ENCODE measurements at places on chromosomes 16 and 17.

DNA sequence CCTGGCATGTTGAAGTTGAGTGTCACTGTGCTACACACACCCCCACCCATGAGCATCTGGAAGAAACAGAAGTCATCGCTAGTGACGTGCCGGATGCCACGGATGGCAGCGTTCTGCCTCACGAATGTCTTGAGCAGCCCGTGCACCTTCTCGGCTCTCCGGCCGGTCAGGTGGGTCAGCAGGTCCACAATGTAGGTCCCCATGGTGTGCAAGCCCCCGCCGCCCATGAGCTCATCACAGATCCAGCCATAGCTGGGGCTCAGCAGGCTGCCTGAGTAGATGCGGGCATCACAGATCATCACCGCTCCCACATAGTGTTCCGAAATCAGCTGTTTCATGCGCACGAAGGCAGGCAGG is 8.9 kb downstream of the C16orf86 start:
- no peak for DNase-seq

- DNase-seq, result peak; percentile 43
Observed at GRCh38 chr17:74742153-74742515, 5.1 kb downstream of the RAB37 start.

DNA sequence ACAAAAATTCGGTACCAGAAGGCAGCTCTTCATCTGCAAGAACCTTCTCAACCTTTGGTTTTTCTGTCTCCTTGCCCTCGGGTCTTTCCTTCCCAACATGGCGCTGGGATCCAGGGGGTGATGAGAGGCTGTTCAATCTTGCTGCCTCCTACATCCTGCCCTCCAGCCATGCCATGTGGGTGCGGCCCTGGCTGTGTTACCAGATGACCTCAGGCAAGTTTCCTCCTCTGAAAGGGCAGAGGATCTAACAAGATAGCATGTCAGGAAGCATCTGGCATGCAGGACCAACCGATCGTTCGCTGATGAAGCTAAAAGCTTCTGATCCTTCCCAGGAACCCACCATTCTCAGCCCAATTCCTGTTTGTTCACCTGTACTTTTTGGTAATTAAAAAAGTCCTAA is 36.8 kb upstream of the BCAR1 start:
- no peak for DNase-seq

GRCh38 chr16:19872935-19873334 is 11.7 kb downstream of the GPRC5B start:
- DNase-seq, result no peak

GRCh38 chr16:23682181-23682580 is 3.5 kb downstream of the PLK1 start:
- no peak for DNase-seq

DNA sequence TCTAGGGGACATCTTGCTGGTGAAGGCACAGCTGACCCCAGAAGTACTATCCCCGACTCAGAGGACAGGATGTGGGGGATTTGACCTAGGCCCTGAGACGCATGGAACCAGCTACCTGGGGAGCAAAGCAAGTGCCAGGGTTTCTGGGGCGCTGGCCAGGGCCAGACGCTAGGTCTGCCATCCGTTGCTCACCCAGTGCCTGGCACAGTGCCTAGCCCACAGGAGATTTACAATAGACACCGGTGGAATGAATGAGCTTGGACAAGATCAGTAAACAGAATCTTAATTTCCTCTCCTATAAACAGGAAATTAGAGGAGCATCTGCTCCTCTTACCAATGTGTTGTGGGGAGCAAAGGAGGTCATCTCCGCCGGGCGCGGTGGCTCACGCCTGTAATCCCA is 5.0 kb downstream of the RPRML start:
- DNase-seq, result no peak

- peak; percentile 57 for DNase-seq
Observed at GRCh38 chr17:72560303-72561247, 439.8 kb downstream of the SOX9 start.

- DNase-seq, result peak; percentile 38
Observed at GRCh38 chr16:11665071-11665491, 3.2 kb upstream of the SNN start.

DNA sequence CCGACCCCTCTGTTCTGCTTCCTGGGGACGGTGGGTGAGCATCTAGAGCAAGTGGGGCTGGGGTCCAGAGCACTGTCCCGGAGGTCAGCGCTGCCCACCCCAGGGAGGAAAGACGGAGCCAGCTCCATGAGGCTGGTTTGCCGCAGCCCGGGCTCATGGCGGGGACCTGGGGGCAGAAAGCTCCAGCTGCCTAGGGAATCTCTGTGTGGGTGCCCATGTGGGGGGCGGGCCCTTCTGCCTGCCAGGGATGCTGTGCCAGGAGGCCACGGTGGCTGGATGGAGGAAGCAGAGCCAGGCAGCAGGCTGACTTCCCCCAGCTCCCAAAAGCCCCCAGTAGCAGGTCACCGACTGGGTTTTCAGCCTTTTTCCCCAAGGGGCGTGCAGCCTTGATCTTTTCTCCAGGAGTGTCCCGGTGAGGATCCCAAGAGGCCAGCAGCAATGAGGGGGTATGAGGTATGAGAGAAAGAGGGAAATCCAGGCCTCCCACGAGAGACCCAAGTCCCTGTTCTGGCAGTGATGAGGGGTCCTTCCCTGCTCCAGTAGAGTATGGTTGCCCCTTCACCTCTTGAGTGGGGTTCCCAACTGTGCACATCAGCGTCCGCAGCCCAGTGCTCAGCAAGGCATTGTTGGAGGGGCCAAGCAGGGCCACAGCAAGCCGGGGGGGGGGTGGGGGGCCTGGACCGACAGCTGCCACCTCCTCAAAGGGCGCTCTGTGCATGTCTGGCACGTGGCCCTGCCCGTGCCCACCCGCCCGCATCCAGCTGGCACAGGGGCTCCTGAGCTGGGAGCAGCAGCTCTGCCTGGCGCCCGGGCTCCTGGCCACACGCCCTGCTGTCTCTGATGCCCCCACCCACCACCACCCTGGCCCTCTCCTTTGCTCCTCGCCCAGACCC is 15.6 kb upstream of the BCAR1 start:
- DNase-seq, result no peak

- DNase-seq, result peak; percentile 85
Observed at GRCh38 chr16:85615852-85616606, 2.9 kb downstream of the GSE1 start.

DNA sequence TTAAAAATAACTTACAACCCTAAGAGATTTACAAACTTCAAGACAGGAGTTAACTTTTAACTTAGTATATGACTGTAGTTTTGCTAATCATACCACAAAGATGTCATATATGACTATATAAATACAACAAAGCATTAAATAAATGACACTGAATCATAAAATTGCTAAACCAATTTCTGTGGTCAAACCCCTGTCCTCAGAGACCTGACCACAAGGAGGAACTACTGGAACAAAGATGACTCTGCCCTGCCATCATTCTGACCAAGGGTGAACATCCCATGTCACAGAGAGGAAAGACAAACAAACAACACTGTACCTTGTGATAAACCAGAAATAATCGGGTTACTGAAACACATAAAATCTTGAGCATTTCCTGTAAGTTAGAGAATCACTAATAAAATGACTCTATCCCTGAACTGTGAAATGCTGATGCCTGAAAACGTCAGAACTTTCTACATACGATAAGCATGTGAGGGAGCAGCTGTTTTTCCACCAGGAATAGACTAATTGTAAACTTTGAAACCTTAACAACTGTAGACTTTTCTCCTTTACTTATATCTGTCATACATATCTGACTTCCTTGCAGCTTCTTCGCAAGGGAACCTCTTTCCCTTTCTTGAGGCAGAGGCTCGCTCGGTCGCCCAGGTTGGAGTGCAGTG is 47.9 kb downstream of the WDR59 start:
- DNase-seq, result peak; percentile 47

DNA sequence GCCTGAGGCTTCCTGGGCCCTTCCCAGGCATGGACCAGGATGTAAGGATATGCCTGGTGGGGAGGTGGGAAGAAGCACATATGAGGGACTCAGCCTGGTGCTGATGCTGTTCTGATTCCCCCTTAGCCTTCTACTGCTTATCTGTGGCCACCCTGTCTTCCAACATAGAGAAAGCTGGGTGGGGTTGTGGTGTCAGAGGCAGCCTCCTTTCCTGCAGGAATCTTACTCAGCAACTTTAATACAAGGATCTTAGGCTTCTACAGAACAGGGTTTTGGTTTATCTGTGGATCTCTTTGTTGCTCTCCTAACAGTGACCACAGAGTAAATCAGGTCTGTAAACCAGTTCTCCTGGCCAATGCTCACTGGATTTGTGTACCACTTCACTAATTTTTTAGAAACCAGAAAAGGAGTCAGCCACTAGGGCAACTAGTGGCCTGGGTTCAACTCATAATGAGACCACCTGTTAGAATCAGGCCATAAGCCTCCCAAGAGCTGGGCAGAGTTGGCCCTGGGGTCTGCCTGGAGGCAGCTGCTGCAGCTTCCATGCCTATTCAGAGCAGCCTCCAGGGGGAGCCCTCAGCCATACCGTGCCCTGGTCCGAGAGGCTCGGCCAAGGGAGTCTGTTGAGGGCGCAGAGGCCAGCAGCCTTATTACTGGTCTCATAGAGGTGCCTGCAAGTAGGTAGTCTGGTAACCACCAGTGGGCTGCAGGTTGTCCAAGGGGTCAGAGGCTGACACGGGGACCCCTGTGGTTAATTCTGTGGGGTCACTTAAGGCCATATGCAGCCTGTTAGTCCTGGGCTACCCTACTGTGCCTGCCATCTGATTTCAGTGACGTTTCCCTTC is 7.1 kb downstream of the HAS3 start:
- peak; percentile 21 for DNase-seq

GRCh38 chr17:81400154-81400977 is 5.1 kb downstream of the BAHCC1 start:
- peak; percentile 31 for DNase-seq

GRCh38 chr16:85170590-85171003 is 58.3 kb upstream of the CIBAR2 start:
- no peak for DNase-seq

- DNase-seq, result no peak
Observed at GRCh38 chr17:12646761-12647422, 18.8 kb upstream of the MYOCD start.

DNA sequence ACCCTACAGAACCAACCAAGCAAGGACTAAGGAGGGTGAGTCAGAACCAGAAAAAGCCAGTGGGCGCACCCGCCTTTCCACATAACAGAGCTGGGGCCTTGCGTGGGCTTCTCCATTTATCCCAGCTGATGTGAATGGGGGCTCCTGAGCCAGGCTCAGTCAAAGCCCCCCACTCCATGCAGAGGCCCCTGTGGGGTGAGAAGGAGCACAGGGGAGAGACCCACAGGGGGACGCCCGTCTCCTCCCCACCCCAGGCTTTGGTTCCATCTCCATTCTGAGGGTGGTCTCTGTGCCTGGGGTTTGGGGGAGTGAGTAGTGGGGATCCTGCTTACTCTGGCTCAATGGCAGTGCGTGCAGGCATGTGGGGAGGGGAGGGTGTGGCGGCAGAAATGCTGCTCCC is 210.1 kb upstream of the TNRC6C start:
- no peak for DNase-seq

- no peak for DNase-seq
Observed at GRCh38 chr16:68037841-68038597, 14.9 kb downstream of the DUS2 start.

DNA sequence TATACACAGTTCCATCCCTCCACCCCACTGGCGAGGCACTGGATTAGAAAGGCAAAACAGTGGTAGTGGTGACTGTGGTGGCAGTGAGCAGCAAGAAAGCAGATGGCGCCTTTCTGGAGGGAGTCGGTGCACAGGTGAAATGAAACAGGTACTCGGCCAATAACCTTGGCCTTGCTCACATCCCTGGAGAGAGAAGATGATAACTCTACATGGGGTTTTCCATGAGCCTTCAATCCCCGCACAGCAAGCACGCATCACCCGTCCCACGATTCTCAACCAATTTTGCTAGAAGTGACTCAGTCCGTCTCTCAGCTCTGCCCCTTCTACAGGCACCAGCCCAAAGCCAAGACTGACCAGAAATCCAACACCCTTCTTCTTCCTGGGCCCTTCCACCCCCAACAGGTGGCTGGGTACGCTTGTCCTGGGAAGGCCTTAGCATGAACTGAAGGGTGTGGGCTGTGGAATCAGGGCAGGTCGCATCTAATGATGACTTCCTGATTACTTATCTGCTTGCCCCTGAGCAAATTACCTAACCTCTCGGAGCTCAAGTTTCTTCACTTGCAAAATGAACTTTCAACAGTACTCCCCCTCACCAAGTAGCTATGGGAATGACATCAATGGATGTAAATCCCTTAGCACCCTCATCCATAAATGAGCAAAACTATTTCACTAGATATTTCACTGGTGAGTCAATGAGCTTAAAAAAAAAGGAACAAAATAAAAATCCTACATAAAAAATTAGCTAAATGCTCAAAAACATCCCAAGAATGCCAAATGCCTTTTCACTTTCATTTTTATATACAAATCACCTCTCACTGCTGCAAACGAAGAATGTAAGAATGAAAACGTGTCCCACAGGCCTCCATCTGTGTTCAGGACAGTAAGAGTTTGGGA is 18.0 kb downstream of the XPO6 start:
- DNase-seq, result peak; percentile 44

- DNase-seq, result no peak
Observed at GRCh38 chr16:1828645-1829410, 1.8 kb downstream of the FAHD1 start.

GRCh38 chr16:46688101-46688653 is 801 bp downstream of the VPS35 start:
- peak; percentile 61 for DNase-seq

DNA sequence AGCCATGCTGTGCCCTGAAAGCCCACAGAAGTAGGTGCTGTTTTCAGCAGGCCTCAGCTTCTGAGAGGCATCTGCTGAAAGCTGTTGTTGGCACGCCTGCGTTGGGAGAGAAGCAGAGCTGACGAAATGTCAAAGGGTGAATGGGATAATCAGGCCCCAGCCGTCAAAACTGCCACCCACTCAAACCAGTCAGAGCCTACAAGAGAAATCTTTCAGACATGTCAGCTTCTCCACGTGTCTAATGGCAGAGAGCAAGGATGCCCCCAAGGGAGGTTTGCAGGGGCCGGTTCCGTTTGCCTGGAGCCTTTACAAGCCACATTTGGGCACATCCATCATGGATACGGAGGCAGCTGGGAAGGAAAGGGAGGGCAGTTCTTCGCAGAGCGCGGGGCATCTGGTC is 568.2 kb upstream of the EEF2KMT start:
- no peak for DNase-seq

DNA sequence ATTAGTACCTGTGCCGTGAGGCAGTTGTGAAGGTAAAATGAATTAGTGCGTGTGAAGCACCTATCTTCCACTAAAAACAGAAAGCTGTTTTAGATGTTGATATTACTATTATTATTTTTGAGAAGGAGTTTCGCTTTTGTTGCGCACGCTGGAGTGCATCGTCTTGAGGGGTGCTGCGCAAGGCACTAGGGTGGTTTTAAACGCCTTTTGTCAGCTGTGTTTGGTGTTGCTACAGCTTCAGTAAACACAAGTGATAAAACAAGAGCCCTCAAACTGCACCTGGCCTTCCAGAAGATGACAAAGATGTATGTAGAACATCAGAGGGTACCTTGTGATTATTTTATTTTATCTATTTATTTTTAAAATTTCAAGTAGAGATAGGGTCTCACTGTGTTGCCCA is 38.2 kb downstream of the PLCG2 start:
- DNase-seq, result peak; percentile 39

DNA sequence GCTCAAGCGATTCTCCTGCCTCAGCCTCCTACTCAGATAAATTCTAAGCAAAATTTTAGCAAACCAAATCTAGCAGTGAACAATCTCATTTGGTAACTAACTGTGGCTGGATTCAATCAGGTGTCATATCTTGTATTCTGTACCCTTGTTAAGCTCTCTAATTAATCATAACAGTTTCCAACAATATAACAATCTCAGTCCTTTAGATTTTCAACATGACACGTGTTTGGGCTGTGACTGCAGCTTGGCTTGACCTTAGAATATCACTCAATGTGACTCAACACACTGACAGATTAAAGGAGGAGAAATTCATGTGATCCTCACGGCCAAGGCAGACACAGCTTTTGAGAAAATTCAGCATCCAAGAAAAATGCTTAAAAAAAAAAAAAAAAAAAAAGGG is 133.6 kb downstream of the BANP start:
- no peak for DNase-seq
